ENCODE measurements at places on chromosomes 5 and 9.

GRCh38 chr9:36448017-36448416 is 47.9 kb upstream of the RNF38 start:
- no peak for DNase-seq

DNA sequence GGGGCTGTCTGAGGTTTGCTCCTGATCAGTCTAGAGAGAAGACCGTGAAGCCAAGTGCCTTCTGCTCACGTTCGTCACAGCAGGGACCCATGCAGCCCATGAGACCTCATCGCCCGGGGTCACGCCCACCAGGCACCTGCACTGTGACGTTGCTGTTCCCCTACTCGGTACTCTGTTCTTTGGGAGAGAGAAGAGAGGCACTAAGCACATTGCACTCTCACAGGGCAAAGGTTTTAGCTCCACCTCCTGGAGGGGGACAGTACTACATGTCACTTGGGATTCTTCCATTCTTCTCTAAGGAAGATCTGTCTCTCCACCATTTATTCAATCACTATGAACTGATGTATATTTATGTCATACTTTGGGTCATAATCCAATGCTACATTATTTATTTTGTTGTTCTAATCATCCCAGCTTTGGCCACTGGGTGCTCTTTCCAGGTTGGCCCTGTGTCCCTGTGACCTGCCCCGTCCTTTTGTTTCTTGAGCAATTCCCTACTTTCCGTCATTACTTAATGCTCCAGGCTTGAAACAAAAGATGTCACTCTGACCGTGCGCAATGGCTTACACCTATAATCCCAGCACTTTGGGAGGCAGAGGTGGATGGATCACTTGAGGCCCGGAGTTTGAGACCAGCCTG is 31.4 kb upstream of the BRD3 start:
- DNase-seq = peak; percentile 27

DNA sequence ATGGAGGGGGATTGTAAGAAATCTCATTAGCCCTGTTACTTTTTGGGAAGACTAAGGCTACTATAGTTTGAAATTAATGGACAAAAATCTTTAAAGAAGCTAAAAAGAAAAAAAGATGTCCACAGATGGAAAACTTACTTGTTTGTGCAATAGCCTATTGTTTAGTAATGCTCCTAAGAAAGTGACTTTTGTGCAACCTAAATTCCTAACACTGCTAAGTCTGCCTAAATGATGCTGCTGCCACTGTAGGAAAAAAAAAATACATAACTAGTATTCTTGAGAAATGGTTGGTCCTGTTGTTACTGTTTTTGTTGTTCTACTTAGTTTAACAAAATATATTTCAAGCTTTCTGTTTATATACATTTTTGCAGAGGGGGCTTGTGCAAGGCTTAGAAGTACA is 108.2 kb upstream of the NR3C1 start:
- no peak for DNase-seq

DNA sequence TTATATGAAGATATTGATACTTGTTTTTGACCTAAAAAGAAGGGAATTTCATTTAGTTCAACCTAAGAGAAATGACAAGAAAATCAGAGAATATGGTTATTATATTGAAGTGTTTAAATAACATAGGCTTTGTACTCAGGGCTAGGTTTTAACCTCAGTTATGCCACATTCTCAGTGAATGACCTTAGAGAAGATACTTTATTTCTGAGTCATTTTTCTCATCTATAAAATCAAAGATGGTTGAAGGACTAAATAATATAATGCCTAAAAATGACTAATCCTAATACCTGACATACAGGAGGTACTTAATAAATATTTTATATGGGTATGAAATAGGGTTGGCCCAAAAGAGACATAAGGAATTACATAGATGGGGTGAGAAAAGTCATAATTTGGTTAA is 32.3 kb downstream of the DIMT1 start:
- no peak for DNase-seq

DNA sequence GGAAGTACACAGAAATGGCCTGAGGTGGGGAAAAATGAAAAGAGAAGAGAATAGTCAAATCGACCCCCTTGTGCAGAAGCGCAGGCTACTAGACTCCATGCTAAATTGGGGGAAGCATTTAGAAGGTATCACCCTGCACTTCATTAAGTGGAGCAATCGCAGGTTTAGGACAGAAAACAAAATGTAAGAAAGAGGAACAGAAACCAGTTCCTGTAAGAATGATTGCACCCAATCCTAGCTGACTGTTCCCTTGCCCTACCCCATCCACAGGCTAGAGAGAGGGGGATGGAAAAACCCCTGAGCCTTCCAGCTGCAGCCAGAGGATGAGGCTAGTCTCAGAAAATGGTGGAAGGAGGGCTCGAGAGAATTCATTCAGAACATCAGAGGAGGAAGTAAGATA is 23.9 kb upstream of the PPP1R2B start:
- DNase-seq = no peak

GRCh38 chr9:3721096-3721495 is 195.3 kb upstream of the RFX3 start:
- DNase-seq = no peak

DNA sequence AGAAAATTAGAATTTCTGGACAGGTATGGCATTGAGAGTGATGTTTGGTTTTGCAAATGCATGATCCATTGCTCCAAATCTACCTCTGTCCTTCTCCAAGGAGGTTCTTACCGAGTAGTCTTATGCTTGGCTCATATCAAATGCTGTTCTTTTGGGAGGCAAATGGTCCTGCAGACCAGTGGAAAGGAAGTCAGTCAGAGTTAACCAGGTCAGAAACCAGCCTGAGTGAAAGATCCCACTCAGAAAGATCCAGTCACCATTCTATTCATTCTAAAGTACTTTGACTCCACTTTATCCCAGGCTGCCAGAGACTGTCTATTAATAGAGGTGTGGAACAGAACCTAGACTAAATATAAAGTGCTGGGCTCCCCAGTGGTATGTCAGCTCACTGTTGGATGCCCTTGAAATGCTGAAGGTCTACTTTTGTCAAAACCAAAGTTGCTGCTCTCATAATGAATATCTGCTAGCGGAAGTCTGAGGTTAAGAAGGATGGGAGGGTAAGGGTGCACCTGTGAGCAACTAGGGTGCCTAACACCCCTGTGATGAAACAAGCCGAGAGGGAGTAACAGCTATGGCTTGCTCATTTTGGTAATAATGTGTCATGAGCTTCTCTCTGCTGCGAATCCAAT is 302.2 kb downstream of the ZNF608 start:
- no peak for DNase-seq

DNA sequence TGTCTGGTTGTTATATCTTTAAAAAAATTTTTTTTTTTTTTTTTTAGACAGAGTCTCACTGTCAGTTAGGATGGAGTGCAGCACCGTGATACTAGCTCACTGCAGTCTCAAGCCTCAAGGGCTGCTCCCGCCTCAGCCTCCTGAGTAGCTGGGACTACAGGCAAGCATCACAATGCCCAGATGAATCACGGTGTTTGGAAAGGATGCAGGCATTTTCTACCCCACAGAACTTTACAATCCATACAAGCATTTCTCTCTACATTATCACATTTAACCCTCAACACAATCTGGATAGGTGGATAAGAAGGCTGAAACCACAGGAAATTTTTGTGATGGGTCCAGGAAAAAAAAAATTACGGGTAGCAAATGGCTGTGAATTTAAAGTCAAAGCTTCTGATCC is 5.8 kb upstream of the PCA3 start:
- no peak for DNase-seq

GRCh38 chr5:98365126-98365525 is 408.3 kb upstream of the RGMB start:
- peak; percentile 69 for DNase-seq

GRCh38 chr9:115207003-115207836 is 89.3 kb upstream of the TNC start:
- DNase-seq = no peak

- no peak for DNase-seq
Observed at GRCh38 chr9:8734760-8735159, 935.2 kb upstream of the DMAC1 start.
